ENCODE measurements at places on chromosomes 1 and 21. TPM values are rescaled to one million over a fixed set of nuclear protein-coding genes. Genes with fewer than 3 reads are reported as not detected.

Gene SETD4
- 10.4 TPM for total RNA-seq

Gene PYCR2
- total RNA-seq: 40.5 TPM

Gene FCN3
- not detected for total RNA-seq

Gene HENMT1
- total RNA-seq: 3.0 TPM

Gene LCE1B
- not detected for total RNA-seq

Gene FCRLA
- not detected for total RNA-seq

Gene CELA3B
- total RNA-seq: not detected

Gene RGS5
- total RNA-seq: 21.8 TPM

Gene GUCA2B
- total RNA-seq: not detected

Gene LCE6A
- total RNA-seq: not detected

Gene PTPRC
- not detected for total RNA-seq

Gene GJA8
- not detected for total RNA-seq

Gene PKLR
- not detected for total RNA-seq

Gene WDR64
- total RNA-seq: not detected

Gene GLMP
- 106 TPM for total RNA-seq

Gene RIMKLA
- not detected for total RNA-seq

Gene CNKSR1
- 1.0 TPM for total RNA-seq

Gene KCNC4
- 6.0 TPM for total RNA-seq

Gene SPATA45
- not detected for total RNA-seq

Gene RGS8
- not detected for total RNA-seq

Gene CADM3
- total RNA-seq: not detected

Gene PAQR6
- 1.5 TPM for total RNA-seq

Gene SLC25A34
- 0.53 TPM for total RNA-seq

Gene OR2L13
- total RNA-seq: not detected

Gene PPIAL4G
- not detected for total RNA-seq

Gene AMPD1
- total RNA-seq: not detected

Gene HAO2
- total RNA-seq: not detected

Gene LCE2B
- not detected for total RNA-seq

Gene TACSTD2
- total RNA-seq: 51.0 TPM

Gene RAB42
- total RNA-seq: 1.5 TPM

All from glomerular endothelial cell (primary cell).